ENCODE measurements at places on chromosomes 6 and 20.

DNA sequence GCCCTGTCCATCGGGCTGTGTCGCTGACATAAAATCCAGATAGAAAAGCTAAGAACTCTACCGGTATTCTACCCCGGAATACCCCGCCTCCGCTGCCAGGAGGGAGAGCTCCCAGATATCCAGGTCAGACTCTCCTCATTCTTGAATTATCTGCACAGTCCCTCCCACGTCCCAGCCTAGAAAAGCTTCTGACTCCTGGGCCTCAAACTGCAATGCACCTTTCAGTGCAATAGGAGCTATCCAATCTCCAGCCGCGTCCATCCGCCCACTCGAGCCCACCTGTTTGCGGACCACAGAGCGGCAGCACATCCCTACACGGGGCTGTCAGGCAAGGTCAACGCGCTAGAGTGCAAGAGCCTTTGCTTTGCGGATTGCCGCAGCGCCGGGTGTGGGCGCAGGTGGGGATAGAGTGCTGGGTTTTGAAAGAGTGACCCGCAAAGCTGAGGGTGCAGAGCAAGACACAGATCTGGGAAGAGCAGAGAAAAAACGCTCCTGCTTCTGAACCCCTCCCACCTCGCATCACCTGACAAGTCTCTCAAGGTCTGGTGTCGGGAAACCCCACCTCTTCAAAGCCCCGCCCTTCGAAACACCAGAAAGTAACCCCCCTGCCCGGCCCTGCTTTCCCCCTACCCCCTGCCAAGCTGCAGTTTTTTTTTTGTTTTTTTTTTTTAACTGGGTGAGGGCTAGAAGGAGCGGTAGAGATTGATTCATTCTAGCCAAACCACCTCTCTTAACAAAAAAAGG is 1.3 kb downstream of the TAPBP start:
- peak; percentile 79 for DNase-seq

DNA sequence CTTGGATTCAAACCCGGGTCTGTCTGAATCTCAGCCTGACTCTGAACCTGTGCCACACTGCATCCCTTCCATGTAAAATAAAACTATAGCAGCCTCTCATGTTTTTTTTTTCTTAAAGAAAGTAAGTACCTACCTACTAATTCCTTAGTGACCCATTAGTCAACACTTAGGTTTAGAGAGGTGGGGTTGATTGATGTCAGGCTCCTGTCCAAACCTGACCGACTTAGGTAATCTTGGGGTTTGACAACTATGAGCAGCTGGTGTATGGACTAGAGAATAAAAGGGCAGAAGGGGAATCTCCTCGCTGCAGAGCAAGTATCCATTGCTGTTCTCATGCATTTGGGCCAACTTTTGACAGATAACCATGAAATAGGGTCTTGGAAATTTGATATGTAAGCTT is 6.5 kb downstream of the NKAIN2 start:
- DNase-seq, result no peak

DNA sequence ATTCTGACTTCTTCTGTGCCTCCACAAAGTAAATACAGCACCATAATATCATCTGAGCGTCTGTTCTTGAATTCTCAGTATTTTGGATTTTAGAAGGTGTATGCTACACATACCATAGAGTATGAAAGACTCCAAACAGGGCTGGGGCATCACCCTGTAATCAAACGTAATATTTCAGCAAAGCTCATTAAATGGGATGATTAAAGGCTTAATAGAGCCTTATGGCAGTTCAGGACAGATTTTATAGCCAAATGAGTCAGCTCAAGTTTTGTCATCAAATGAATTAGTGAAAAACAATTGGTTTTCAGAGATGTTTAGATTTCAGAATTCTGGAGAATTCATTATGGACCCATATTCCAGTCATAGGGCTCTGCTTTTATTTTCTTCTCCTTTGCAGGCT is 68.9 kb downstream of the TULP4 start:
- DNase-seq, result no peak

DNA sequence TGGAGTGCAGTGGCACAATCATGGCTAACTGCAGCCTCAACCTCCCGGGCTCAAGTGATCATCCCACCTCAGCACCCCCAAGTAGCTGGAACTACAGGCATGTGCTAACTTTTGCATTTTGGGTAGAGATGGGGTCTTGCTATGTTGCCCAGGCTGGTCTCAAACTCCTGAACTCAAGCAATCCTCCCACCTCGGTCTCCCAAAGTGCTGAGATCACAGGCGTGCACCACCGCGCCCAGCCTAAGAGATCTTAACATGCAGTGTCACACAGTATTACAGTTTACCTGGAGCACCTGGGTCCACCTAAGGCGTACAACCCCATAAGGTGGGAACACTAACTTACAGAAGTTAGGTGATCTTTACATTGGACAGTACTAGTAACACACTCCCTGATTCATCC is 29.5 kb downstream of the TMEM242 start:
- no peak for DNase-seq

GRCh38 chr6:23981923-23982322 is 144.1 kb upstream of the NRSN1 start:
- DNase-seq, result no peak

GRCh38 chr20:48375804-48376203 is 452.0 kb downstream of the PREX1 start:
- DNase-seq, result no peak

DNA sequence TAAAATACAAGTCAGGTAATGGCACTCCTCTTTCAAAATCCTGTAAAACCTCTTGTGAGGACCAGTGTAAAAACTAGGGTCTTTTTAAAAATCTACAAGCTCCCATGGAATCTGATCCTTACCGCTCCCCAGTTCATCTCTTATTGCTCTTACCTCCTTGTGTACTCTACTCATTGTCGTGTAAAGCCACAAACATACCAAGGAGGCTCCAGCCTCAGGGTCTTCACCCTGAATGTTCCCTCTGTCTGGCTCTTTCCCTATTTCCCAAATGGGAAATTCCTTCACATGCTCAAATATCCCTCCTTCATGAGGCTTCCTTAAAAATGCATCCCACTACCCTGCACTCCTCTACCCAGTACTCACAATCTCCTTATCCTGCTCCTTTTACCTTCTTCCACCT is 67.1 kb downstream of the TASP1 start:
- DNase-seq, result no peak

DNA sequence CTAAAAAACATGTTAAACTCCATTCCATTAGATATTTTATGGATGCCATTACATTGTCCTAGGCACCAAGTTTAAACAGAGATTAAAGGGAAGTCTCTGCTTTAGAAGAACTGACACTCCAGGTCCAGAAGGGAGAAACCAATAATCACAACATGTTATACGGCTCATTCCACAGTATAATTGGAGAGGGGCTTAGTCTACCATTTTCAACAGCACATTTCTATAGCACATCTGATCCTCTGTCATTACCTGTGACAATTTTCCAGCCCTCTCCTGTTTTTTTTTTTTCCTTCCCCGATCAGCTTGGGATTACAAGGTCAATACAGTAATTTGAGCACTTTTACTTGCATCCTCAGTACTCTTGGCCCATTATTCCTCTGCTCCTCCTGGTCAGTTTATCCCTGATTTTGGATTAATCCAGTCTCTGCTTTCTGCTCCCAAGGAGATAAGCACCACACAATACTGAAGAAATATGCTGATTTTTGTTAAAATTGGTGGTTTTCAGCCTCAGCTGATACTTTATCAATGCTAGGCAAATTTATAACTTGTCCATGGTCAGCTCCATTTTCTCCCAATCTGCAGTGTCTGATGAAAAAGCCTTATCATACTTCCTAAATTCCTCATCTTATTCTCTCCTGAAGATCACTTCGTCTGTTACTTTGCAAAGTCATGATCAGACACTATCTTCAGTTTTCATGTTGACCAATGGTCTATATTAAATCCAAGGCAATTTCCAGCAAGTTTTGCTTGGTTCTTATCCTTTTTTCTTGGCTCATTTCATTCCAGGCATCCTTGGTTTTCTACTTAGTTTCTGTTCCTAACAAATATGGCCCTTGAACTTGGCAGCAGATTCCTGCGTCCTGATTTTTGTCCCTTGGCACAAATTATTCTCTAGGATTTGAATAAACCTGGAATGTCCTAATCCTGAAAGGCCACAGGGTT is 30.8 kb upstream of the SYNCRIP start:
- no peak for DNase-seq

- DNase-seq, result no peak
These were observed 368.9 kb downstream of the UTRN start for GRCh38 chr6:144653885-144654505.

GRCh38 chr20:22408521-22409402 is 175.6 kb downstream of the FOXA2 start:
- DNase-seq, result no peak

DNA sequence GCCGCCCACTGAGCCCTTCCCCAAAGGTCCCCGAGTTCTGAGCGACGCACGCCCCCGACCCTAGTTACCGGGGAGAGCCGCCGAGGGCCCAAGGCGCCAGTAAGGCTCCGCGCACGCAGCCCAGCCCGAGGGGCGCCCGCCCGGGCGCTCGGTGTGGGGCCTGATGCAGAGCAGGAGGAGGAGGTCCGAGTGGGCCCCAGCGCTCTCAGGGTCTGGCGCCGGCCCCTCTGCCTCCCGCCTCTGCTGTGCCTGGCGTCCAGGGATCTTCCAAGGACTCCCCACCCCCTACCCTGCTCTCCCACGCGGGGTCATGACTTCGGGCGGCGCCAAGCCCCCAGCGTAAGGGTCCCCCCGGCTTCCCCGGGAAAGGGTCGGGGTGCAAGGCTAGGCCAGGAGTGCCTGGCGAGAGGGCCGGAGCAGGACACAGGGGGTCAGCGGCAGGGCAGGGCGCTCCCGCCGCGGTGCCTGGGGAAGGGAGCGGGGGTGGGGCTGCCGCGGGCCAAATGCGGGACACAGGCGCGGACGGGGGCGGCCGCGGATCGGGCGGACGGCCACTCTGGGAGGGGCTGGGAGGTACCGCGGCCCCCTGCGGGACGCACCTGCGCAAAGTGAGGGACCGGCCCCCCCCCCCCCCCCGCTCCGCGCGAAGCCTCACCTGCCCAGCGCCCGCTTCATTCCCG is 637 bp downstream of the ABHD12 start:
- DNase-seq, result peak; percentile 38

DNA sequence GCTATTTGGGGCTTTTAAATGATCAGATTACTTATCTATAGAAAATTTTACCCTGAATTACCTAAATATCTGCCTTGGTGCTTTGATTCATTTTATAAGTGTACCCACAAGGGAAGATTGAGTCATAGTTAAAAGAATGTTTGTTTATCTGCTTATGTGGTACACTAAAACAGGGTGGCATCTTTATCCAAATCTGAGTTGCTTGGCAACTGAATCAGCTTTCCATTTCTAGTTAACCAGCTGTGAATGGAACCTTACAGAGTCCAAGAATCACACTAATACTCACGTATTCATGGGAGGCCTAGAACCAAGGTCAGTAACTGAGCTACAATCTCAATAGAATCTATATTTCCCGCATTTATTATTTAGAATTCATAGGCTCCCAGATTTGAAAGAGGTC is 44.0 kb upstream of the CAP2 start:
- DNase-seq, result no peak

DNA sequence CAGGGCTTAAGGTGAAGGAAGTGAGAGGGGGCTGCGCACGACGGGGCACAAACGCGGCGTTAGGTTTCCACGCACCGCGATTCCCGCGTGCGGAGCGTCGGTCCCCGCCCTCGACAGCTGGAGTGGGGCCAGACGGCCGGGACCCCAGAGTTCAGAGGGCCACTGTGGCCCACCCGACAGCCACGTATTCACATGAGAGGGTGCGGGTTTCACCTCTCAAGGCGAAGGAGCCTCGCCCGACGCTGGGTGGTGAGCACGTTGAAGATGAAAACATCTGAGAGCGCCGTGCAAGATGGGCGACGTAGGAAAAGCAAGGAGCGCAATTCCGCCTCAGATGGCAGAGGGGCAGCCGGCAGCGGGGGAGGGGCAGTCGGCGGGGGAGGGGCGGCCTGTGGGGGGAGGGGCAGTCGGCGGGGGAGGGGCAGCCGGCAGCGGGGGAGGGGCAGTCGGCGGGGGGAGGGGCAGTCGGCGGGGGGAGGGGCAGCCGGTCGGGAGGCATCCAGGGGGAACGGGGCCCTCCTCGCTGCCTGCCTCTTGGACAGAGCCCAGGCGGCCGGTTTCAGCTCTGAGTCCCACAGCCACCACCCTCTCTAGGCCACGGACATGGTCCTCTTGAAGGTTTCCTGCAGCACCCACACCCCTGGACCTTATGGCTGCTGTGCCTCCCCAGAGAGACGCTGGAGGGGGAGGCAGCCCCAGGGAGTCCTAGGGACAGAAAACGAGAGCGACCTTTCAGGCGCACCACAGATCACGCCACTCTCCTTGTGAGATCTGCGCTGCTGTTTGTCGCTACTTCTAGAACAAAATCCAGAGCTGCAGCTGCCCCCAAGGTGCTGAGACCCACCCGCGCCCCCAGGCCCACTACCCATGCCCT is 113.7 kb downstream of the DLL1 start:
- no peak for DNase-seq

GRCh38 chr6:150981669-150982068 is 116.2 kb downstream of the MTHFD1L start:
- no peak for DNase-seq

- no peak for DNase-seq
These were observed 72.7 kb downstream of the MAP7 start for GRCh38 chr6:136477548-136477947.

DNA sequence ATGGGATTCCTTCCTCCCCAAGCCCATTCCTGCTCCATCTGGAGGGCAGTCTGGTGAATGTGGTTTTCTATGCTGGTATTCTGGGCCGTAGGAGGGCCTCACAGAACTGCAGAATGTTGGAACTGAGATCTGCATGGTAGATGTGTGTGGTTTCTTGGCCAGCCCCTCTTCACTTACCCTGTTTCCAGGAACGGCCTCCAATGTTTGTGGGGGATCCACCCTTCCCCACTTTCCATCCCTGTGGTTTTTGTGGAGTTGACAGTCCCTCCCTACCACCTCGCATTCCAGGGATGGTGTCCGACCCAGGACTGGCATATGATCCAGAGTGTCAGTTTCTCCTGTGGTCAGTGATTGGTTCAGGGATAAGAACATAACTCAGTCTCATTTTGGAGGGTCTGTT is 26.7 kb upstream of the TMEM14A start:
- DNase-seq, result no peak

- DNase-seq, result no peak
These were observed 274.1 kb downstream of the TFAP2A start for GRCh38 chr6:10140824-10141223.
